ENCODE measurements at places on chromosomes 2 and 18. TPM values are rescaled to one million over a fixed set of nuclear protein-coding genes. Genes with fewer than 3 reads are reported as not detected.

The ZEB2 gene
- 38.0 TPM for total RNA-seq

The ST6GAL2 gene
- not detected for total RNA-seq

The GULP1 gene
- 46.8 TPM for total RNA-seq

The QPCT gene
- 8.8 TPM for total RNA-seq

The DSG3 gene
- total RNA-seq = 0.16 TPM

Data from bronchial smooth muscle cell (primary cell).